ENCODE measurements at places on chromosomes 16 and 17.

- DNase-seq, result no peak
These were observed 398.5 kb downstream of the RBFOX1 start for GRCh38 chr16:7731141-7731540.

DNA sequence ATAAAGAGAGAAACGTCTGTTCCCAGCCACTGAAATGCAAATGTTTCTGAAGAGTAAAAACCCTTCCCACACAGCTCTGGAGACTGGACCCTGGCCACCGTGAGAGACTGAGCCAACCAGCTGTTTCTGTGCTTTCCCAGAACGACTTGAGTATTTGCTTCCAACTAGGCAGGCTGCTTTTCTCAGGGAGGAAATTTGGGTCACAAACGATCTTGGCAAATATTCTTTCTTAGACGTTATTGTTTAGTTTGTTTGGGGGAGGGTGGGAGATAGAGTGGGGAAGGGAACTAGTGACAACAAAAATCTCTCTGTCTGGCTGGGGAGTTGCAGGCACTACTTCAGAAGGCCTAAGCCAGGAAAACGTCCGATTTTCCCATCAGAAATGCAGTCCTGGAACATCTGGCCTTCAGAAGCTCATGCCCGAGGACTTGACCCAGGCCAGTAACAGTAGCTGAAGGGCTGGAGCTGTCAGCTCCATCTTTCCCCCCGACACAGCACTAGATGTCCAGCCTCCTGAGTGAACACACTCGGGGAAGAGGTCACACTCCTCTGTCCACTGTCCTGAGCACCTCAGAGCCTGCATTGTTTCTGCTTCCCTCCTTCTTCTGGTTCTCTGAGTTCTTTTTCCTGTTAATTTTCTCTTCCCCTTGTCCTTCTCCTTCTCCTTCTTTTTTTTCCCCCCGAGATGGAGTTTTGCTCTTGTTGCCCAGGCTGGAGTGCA is 4.0 kb downstream of the CCDC92B start:
- DNase-seq, result no peak

GRCh38 chr17:11238705-11239104 is 2.3 kb upstream of the SHISA6 start:
- no peak for DNase-seq

DNA sequence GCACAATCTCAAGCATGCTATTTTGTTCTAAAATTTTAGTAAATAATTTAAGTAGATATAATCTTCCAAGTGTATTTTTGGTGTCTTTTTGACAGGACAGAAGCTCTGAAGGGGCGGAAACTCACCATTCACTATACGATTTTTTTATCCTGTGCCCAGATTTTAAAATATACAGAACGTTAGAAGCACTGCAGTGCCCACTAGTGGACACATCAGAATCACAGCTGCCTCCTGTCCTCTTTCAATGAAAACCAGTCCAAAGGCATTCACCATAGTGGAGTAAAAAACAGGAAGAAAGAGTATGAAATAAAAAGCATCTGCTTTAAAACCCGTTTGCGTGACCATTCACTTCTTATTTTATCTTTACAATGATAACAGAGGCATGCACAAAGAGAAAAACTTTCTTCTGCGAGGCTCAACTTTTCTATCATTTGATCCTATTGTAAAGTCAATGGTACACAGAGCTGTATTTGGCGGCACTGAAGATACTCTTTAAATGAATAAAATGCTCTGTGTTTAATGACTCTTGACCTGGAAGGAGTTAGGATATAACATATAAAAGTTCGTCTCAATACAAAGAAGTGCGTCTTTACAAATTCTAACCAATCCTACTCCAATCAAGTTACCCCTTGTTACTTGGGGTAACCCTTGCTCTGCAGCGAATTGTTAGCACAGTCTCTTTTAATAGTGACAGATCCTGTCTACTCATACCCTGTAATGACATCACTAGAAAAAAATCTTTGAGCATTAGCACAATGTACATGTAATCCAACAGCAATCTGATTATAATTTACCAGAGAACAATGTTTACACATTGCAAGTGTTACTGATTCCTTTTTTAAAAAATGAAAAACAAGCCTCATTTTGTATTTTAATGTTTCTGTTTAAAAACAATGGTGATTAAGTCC is 339.8 kb upstream of the PSMD7 start:
- DNase-seq, result peak; percentile 57

DNA sequence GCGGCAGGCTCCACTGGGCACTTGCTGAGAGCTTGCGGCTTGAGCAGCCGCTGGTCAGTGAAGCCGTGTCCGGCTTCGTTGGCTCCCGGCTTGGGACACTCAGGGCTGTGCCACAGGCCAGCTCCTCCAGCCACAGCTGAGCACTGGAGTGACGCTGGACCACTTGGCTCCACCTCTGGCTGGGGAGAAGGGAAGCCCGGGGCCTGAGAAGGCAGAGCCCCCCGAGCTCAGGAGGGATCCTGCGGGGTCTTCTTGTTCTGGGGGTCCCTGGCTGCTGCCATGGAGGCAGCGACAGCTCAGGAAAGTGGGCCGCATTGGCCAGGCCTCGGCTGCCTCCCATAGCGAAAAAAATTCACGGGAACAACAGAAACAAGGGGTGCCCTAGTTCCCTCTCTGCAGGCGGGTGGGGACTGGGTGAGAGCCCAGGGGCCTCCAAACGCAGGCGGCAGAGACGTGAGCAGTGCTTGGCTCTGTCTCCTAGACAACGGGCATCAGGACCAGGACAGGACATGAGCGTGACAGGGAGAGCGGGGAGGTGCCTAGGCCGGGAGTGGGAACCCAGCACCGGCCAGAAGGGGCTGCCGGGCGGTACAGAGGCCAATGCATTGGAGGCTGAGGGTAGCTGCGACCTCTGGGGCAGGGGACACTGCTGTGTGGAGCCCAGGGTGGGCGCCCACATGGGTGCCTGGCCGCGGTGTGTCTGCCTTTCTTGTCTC is 37.7 kb downstream of the SLC7A5 start:
- DNase-seq, result no peak

DNA sequence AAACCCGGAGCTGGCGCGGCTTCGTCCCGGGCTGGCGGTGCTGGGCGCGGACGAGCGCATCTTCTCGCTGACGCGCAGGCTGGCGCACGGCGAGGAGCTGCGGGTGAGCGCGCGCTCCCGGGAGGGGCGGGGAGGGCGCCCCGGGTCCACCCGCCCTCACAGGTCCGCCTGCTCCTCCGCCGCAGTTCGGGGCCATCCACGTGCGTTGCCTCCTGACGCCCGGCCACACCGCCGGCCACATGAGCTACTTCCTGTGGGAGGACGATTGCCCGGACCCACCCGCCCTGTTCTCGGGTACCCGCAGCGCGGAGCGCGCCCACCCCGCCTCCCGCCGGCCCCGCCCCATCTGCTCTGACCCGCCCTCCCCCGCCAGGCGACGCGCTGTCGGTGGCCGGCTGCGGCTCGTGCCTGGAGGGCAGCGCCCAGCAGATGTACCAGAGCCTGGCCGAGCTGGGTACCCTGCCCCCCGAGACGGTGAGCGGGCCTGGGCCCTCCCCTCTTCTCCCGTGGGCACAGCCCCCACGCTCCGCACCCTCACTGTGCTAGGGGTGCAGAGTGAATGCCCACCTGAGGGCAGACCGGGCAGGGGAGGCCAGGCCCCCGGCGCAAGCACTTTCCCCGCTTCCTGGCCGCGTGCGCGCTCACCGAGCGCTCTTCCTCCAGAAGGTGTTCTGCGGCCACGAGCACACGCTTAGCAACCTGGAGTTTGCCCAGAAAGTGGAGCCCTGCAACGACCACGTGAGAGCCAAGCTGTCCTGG is 1.4 kb downstream of the HAGHL start:
- peak; percentile 82 for DNase-seq

- DNase-seq, result no peak
These were observed 23.9 kb upstream of the CDH8 start for GRCh38 chr16:62060089-62060488.

- no peak for DNase-seq
These were observed 204.5 kb upstream of the CDH8 start for GRCh38 chr16:62240722-62241121.

DNA sequence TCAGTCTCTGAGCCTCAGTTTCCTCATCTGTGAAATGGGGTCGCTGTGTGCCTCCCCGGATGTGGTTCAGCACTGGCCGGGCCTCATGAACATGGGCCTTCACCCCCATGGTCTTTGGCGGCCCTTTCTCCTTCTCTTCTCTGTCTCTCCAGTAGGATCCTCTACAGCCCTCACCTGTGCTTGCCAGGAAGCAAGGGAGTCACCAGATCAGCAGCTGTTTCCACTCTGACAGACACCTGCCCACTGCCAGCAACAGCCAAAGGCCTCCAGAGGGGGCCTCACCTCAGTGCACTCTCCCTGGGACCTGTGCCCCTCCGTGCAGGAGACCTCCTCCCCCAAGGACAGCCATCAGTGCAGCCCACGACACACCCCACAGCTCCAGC is 89.4 kb downstream of the C16orf78 start:
- DNase-seq, result no peak

DNA sequence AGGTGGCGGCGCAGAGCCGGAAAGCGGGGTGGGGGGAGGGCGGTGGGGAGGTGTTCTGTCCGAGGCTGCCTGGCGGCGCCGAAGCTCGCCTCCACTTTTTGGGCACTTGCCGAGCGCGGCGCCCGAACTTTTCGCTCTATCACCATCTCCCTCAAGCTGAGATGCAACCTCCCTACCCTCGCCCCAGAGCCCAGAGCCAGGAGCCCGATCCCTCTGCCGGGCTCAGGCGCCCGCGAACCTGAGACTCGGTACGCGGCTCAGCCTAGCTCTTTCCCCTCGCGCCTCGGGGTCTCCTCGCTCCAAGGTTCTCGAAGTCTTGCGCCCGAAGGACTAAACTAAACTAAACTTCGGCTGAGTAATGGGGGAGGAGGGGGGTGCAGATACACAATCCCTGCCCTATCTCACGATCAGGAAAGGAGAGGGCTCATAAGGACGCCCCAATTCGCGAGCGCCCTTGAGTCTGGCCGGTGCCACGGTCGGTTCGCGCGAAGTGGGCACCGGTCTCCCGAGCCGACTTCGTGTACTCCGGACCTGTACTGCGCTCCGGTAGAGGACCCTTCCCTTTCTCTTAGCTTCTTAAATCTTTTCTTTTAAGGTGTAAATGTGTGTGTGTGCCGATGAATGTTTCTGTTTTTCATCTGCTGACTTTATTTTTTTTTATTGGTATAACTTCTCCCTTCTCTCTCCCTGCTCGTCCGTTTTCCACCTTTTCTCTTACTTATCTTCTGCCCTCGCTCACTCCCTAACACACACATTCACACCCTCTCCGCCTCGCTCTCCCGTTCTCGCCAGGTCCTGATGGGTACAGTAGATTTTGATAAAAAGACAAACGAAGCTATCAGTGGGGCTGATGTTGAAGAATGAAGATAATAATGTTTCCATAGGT is 1.9 kb upstream of the SALL1 start:
- no peak for DNase-seq

DNA sequence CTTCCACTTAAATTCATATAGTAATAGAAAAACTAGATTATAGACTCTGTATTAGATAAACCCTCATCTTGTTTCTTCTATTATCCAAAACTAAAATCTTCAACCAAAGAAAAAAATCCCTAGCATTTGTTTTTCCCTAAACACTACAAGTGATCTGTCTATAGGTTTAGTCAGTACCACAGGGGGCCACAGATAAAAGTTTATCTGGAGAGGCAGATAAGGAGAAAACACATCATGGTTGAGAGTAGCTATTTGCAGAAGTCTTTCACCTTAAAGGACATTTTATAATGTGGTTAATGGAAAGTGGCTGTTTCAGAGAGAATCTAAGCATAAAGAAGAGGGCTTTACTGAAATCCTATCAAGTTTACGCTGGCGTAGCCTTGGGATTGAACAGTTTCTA is 160.1 kb downstream of the CDK5R1 start:
- no peak for DNase-seq

GRCh38 chr16:1494129-1494640 is 1.0 kb downstream of the TELO2 start:
- DNase-seq, result peak; percentile 53

DNA sequence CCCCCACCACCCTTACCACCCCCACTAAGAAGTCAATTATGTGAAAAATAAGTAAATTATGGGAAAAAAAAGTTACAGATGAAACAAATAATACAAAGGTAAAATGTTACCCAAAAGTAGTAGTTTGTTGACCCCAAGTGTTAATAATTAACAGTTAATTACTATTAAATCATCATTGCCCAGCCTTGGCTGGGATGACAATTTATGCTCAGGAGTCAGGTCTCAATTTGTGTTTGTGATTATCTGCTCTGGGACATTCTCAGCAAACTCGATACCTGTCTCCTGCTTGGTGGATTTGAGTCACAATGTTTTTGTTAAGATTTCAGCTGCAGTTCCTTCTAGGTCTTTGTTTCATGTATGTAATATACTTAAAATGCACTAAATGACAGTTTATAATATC is 172.3 kb upstream of the IRX3 start:
- DNase-seq, result no peak

- DNase-seq, result no peak
These were observed 40.0 kb downstream of the GRB7 start for GRCh38 chr17:39777534-39778365.

DNA sequence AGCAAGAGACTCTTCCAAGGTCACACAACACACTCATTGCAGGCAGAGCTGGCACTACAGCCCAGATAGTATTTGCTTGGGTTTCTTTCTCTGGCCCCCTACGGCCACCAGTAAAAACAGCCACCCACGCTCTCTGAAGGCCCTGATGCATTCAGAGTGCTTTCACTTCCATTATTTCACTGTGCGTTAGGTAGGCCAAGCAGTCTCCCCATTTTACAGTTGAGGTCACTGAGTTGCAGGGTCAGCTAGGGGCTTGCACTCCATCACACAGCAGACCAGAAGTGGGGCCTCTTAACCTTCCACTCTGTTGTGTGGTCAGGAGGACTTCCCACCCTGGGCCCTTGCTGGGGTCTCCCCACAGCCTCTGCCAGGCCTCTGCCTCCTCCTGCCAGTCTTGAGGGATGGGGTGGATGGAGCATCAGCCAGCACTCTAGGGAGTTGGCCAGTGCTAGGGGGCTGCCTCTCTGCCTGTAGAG is 2.5 kb downstream of the TBX21 start:
- DNase-seq, result no peak

DNA sequence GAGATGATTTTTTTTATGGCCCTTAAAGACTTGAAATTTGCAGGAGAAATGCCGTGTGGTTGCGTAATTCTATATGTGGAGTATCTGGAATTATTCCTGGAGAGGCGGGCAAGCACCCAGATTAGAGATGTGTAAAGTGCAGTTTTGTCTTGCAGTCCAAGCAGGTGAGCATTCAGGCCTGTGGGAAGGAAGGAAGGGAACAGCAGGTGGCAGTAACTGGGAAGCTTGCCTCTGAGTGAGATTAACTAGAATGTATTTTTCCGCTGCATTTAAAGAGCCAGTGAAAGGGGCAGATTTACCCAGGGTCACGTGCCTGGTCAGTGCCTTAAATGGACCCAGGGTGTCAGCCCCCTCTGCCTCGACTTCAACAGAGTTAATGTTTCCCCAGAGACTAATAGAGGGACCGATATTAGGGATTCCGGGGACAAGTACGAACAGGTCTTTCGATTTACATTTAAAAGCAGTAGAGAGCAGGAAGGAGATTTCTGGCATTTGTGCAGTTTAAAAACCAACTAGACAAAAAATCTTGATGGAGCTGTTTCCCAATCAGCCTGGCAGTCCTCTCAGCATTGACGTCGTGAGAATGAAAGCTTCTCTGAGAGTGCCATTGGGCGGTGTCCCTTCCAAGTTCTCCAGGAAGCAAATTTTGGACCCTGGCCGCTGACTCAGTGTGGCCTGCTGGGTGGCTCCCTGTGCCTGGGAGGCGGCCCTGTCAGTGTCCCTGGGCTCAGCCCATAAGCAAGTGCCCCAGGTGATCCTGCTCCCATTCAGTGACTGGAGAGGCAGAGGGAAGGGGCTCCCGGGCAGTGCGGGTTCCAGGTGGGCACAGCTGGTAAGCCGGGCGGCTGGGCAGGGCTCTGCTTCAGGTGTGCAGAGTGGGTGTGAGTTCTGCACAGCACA is 38.2 kb downstream of the KSR1 start:
- peak; percentile 33 for DNase-seq

- no peak for DNase-seq
These were observed 4.9 kb upstream of the AATK start for GRCh38 chr17:81170727-81171494.

Measured in NCI-H460 (cell line).